ENCODE measurements at places on chromosomes 6 and 20. TPM values are rescaled to one million over a fixed set of nuclear protein-coding genes. Genes with fewer than 3 reads are reported as not detected.

- DNase-seq, result no peak
Measured at GRCh38 chr6:5276581-5276980, 15.3 kb downstream of the FARS2 start.

NR2E1 gene
- total RNA-seq, result not detected

MCHR2 gene
- total RNA-seq, result not detected

BPIFB2 gene
- not detected for total RNA-seq

ARFGAP1 gene
- total RNA-seq, result 45.5 TPM

All from fibroblast of the aortic adventitia (primary cell).